ENCODE measurements at places on chromosomes 6 and 20.

DNA sequence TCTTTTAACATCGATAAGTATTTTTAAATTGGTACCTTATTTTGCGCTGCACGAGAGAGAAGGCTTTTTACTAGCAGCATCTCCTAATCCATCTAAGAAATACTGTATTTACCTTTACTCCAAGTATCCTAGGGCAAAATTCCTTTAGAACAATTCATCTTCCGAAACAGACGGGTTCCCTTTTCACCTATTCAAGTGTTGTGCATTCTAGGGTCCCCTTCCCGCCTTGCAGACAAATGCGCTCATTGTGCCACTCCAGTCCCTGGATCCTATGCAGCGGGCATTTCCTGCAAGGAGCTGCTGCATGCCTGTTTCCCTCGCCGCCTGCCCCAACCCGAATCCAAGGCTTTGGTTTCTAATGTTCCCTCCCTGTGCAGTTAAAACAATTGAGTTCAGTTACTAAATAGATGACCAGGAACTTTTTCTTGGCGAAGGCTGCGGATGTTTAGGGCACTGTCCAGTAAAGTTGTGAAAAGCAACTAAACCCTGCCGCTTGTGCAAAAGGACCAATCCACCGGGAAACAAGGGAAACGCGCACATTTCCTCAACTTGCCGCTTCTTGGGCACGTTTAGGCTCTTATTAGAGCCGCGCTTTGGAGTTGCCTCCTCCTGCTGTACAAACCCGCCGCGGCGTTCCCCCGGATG lies 556 bp upstream of the SCAF8 start:
- DNase-seq, result no peak
- H3K4me1 ChIP-seq, result peaks cover 23% of the 10 kb centered on the region
- no peaks in the 10 kb centered on the region for H3K27me3 ChIP-seq
- H3K27ac ChIP-seq, result peak overlapping the region; percentile 94

DNA sequence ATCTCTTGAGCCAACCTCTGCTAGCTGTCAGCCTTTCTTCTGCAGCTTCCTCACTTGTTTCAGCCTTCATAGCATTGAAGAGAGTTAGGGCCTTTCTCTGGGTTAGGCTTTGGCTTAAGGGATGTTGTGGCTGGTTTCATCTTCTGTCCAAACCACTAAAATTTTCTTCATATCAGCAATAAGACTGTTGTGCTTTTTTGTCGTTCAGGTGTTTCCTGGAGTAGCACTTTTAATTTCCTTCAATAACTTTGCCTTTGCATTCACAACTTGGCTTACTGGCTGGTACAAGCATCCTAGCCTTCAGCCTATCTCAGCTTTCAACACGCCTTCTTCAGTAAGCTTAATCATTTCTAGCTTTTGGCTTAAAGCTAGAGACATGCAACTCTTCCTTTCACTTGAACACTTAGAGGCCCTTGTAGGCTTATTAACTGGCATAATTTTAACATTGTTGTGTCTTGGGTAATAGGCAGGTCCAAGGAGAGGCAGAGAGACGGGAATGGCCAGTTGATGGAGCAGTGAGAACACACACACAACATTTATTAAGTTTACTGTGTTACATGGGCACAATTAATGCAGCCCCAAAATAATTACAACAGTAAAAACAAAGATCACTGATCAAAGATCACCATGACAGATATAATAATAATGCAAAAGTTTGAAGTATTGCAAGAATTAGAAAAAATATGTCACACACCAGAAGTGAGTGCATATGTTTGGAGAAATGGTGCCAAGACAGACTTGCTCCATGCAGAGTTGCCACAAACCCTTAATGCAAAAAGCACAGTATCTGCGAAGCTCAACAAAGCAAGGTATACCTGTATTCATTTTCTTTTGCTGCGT lies 98.6 kb downstream of the HIVEP1 start:
- H3K27me3 ChIP-seq, result no peaks in the 10 kb centered on the region
- H3K36me3 ChIP-seq, result peaks cover 2% of the 10 kb centered on the region
- no peak overlapping the region for H3K27ac ChIP-seq
- peaks cover 5% of the 10 kb centered on the region for H3K4me1 ChIP-seq
- H3K4me3 ChIP-seq, result no peak overlapping the region

DNA sequence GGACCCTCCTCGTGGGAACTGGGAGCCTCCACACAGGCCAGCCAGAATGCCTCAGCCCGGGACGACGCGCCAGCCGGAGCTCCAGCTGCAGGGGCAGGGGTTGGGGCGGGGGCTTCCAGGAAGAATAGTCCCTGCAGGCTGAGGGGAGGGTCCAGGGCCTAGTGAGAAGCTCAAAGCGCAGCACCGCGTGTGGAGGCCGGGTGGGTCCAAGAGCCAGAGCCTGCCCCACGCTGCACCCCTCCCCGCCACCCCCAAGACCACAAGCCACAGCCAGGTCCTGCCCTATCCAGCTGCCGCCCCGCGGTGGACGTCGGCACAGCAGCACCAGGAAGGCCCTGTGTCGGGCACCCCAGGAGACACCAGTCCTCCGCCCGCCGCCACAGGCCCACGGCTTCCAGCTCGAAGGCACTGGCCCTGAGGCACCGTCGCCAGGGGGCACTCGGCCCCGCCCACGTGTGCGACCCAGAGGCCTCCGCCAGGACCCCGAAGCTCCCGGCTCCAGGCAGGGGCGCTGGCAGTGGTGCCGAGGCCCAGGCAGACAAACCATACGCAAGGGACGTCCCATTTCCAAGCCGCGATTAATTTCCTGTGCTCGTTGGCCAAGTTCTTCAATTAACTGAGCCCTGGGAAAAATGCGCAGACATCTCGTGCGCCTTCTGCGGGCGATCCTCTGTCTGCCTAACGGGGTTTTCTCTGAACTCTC lies 19.5 kb downstream of the KCNQ2 start:
- H3K4me1 ChIP-seq, result no peaks in the 10 kb centered on the region
- H3K27ac ChIP-seq, result no peak overlapping the region
- H3K27me3 ChIP-seq, result peaks cover 2% of the 10 kb centered on the region
- no peaks in the 10 kb centered on the region for H3K36me3 ChIP-seq

DNA sequence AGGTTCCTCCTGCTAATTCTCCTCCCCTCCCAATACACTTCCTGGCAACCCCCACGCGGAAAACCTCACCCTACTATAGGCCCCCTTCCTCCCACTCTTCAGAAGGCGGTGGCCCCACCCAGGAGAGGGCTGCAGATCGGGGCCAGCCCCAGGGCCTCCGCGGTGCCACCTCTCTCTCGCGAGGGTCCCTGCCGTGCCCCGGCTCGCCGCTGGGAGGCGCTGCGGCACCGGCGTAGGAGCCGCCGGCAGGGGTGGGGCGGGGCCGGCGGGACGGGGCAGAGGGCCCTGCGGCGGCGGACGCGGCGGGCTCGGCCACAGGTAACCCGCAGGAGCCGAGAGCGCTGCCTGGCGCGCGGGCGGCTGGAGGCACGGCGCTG lies at the start of gene ANKRD6:
Gene ANKRD6 (plus strand): TSS at position 278 of the 377 bp plus-strand sequence. CDS start 133,825 bp downstream, outside the sequence.
- H3K4me1 ChIP-seq, result peaks cover 12% of the 10 kb centered on the region
- H3K27ac ChIP-seq, result no peak within 1 kb of the TSS
- H3K36me3 ChIP-seq, result no peaks in the 10 kb centered on the region
- H3K4me3 ChIP-seq, result peak within 1 kb of the TSS; percentile 81
- no peaks in the 10 kb centered on the region for H3K27me3 ChIP-seq

- peaks cover 3% of the 10 kb centered on the region for H3K27me3 ChIP-seq
- H3K27ac ChIP-seq, result no peak overlapping the region
- no peak overlapping the region for H3K4me3 ChIP-seq
- no peaks in the 10 kb centered on the region for H3K4me1 ChIP-seq
- no peak for DNase-seq
Measured at GRCh38 chr6:3687847-3688246, 63.7 kb downstream of the PXDC1 start.

GRCh38 chr20:10454151-10454750 lies 19.1 kb downstream of the SLX4IP start:
- H3K36me3 ChIP-seq, result peaks cover 7% of the 10 kb centered on the region
- H3K4me1 ChIP-seq, result peaks cover 36% of the 10 kb centered on the region
- no peak for DNase-seq
- peak overlapping the region; percentile 24 for H3K27ac ChIP-seq
